ENCODE measurements at places on chromosomes 3 and 15.

- no peak for DNase-seq
These were observed 7.8 kb upstream of the SLC7A14 start for GRCh38 chr3:170593634-170594033.

DNA sequence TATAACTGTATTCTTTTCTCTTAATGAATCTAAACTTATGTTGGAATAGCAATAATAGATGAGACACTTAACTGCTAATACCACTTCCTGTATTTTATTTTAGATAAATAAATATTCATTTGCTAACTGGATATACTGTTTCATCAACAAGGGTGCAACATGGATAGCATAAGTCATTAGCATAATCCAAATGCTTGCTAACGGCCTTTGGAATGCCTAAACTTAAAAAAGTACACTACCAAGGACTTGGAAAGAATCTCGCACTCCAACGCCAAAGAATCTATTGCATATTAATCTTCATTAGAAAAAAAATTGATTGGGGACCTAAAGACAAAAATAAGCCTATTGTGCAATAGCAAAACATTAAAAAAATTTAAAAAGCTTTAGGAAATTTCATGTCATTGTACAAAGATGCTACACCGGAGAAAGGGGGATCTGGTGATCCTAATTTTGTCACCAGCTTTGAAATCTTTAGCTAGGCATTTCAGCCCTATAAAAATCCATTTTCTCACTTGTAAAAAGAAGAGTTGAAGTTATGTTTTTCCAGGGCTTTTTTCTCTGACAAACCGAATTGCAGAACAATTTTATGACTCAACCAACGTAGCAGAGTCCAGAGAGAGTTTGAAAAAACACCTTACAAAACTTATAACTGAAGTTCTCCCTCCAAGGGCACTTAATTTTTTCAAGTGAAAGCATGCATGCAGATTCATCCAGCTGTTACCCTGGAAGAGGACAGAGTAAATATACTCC is 4.1 kb downstream of the VGLL3 start:
- DNase-seq, result no peak

GRCh38 chr3:13782501-13782900 is 97.4 kb downstream of the WNT7A start:
- DNase-seq, result no peak

DNA sequence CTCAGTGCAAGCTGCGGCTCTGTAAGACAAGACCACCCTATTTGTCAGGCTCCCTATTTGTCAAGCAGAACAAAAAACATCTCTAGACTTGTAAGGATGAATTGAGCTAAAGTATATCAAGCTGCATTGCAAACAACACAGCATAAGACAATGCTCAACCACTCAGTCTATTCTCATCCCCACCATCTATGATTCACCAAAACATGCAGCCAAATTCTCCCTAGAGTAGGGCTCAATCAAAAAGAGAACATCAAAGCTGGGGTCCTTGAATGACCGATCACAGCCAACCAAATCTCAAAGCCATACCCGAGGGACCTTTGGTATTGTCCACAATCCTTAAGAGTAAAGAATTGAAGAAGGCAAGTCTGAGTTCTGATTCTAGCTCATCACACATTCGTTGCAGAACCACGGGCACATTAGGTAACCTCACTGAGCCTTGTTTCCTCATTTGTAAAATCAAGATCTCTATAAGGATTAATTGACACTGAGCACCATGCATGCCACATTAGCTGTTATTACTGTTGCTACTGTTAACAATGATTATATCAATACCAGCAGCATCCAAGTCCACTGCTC is 31.2 kb downstream of the RFTN1 start:
- no peak for DNase-seq

DNA sequence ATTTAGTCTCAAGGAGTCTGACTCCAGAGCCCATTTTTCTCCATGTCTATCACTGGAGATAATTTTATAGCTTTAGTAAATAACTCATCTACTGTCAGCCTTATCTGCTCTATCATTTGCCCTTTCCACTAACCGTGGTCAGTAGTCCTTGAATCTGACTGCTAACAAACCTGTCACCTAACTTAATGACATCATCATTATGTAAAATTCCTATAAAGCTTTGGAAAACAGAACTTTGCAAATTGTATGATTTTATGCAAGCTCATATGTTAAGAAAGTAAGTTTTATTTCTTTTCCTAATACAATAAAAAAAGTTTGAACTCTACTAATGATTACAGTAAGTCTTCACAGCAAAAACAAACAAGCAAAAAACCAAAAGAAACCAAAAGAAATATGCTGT is 293.9 kb downstream of the CADM2 start:
- no peak for DNase-seq

DNA sequence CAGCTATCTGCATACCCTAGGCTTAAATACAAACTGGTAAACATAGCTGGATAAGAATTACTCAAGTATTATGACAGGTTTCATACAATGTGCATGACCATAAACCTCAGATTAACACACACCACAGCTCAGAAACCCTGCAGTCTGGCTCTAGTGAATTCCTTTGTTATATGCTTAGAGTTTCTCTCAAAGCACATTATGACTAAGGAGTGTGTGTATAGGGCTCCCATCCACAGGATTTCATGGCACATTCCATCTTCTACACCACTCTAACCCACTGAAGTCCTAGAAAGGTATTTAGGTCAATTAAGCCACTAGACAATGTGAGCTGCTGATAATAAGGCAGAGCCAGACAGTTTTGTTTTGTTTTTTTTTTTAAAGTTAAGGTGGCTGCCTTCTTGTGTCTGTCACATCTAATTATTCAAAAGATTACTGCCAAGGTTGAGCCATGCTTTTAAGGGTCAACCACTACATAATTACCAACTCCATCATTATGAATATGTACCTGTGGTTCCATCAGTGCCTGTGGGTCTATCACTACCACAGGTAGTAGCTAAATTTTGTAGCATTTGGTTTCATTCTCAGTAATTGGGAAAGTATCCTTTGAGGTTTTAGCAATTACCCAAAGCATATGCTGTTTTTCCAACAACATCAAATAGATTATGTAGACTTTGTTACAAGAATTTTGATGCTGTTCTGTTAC is 107.0 kb downstream of the ALCAM start:
- peak; percentile 68 for DNase-seq

DNA sequence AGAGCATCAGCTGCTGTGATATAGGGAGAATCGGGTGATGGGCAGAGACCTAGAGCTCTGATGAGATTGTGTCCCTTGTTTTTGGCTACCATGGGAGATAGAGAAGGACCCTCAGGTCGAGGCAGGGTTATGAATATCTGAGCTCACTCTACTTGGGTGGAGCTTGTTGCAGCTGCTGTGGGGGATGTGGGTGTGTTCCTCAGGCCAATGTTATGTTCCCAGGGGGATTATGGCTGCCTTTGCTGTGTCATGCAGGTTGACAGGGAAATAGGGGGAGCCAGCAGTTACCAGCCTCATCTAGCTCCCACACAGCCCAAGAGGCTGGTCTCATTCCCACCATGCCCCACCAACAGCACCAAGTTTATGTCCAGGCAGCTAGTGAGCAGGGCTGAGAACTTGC is 131.5 kb downstream of the TRIM42 start:
- DNase-seq, result no peak
